ENCODE measurements at places on chromosomes 6 and 20.

DNA sequence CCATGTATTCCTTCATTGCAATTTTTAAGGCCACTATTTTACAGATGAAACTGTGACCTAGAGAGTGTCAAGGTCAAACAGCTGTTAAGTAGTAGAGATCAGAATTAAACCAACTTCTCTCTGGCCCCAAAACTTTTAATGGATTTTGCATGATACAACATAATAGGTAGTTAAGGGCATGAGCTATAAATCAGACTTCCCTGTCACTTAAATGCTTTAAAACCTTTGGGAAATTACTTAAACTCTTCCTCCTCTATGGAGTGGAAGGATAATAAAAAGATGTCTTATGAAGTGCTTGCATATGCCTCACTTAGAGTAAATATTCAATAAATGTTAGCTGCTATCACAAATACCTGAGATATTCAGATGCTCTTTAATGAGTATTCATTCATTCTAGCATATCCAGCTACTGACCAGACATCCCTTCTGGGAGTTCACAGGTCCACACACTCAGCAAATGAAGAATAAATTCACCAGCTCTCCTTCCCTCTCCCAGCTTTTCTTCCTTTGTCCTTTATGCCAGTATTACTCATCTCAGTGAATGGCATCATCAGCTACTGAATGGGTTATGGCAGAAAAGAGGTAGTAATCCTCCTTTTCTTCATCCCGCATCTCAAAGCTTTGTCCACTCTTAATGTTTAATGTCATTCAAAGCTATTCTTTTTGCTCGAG lies 36.2 kb downstream of the EYA4 start:
- no peak for DNase-seq

- DNase-seq, result no peak
Measured at GRCh38 chr6:122005661-122006060, 393.8 kb upstream of the HSF2 start.

GRCh38 chr6:28224131-28225055 lies 682 bp upstream of the ZSCAN9 start:
- no peak for DNase-seq

- no peak for DNase-seq
Measured at GRCh38 chr6:115969207-115969929, 91.3 kb downstream of the FRK start.

- no peak for DNase-seq
Measured at GRCh38 chr6:142566628-142567396, 265.0 kb downstream of the ADGRG6 start.

DNA sequence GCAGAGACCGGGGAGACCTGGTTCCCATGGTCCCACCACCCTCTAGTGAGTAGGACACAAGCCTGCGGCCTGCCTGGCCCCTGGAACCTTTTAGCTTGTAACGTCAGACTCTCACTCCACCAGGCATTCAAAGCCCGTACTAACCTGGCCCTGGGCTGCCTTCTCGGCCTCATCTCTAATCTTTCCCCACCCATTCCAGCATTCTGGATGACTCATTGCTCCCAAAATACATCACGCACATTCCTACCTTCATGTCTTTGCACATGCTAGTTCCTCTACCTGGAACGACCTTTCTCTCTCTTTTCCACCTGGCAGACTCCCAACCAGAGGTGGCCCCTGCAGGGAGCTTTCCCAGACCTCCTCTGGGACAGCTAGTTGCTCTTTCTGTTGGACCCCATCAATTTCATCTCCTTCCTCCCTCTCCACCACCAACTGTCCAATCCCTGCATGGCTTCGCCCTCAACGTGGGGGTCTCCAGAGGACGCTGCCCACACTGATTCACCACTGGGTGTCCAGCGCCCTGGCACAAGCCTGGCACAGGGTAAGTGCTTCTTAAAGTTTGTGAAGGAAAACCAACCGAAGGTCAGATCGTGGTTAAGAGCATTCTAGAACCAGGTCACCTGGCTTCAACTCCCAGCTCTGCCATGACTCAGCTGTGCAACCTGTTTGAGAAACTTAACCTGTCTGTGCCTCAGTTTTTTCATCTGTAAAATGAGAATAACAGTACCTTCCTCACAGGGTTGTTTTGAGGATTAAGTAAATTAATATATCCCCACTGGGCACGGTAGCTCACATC lies 35.2 kb downstream of the JPH2 start:
- no peak for DNase-seq

DNA sequence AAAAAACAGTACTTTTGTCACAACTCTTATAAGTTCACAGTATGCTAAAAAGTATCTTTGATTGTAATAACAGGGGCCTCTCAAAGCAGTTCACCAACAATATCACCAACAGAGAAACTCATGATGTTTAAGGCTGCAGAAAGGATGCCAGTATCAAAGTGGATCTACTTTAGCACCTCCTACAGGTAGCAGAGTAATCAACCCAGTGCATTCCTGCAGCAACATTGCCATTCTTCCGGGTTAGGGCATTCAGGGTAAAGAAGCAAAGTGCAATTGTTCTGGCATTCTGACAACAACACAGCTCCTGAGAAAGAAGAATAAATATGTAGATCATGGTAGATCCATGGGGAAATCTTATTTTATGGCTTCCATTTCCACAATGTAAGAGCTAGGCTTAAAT lies 7.6 kb upstream of the SLC17A4 start:
- DNase-seq, result no peak
